ENCODE measurements at places on chromosomes 6 and 20.

DNA sequence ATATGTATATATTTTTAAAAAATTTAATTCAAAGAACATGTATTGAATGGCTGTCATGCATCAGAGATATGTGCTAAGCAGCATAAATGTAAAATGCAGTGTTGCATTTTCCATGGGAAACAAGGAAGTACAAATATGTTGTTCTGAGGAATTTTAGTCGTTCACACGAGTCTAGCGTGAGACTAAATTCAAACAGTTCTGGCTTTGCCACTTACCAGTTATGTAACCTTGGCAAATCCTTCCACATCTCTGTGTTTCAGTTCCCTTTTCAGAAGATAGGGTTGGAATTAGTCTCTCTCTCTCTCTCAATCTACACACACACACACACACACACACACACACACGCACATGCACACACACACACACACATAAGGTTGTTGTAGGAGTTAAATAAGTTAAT is 305.4 kb downstream of the UTRN start:
- no peak for DNase-seq

- peak; percentile 24 for DNase-seq
These were observed 27.5 kb downstream of the SERPINB9 start for GRCh38 chr6:2875359-2876191.

DNA sequence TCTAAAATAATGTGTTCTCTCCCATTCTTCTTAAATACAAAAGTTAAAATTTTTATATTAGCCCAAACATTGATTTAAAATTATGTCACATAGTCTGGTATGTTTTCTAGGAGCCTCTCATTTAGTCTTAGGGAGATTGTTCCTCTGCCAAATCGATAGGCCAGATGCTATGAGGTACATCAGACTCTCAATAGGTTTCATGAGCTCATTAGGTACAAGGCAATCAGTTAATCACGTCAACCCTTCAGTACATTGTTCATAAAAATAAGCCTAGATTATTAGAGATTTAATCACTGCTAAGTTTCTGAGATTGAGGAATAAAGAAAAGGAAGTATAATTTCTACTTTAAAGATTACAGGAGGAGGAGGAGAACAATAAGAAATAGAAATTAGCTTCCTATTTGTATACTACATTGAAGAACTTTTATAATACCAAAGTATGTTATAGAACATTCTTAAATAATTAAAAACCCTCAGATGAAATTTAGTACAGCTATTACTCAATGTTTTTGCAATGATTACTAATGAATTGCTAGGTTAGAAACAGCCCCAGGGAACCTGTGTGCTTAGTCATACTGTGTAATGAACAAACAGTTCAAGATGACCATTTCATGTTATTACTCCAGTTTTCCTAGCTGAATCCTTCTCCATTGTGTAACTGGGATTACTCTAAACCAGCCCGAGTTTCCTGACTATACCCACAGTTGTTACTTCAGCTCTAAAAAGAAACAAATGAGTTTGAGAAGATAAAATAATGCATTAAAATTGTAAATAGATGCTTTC is 117.0 kb downstream of the BMP5 start:
- no peak for DNase-seq

DNA sequence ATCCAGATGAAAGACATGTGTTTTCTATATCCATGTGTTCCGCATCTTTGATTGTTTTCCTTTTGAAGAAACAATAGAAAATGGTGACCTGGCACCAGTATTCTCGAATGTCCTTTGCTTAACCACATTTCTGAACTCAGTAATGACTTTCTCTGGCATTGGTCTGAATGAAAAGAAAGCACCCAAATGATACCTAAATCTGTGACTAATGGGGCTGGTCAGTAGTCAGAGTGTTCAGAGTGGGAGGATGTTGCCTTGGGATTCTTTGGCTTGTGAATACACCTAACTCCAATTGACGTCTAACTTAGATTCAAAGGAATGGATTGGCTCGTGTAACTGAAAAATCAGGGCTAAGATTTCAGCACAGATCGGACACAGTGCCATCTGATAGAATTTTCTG is 27.1 kb downstream of the PARD6B start:
- DNase-seq: no peak

DNA sequence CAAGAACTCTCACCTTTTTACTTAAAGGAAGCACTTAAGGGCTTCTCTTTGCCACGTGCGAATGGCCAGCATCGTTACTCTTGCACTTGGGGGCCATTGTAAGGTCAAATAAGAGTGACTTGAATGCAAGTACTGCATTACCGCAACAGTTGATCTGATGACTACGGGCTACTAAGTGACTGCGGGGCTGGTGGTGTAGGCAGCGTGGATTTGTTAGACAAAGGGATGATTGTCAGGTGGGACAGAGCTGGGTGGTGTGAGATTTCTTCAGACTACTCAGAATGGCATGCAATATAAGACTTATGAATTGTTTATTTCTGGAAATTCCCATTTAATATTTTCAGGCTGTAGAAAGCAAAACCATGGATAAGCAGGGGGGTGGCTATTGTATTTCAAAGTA is 199.7 kb upstream of the UST start:
- DNase-seq: no peak

- DNase-seq: no peak
These were observed 17.3 kb upstream of the BTN3A2 start for GRCh38 chr6:26347699-26348098.
